ENCODE measurements at places on chromosomes 3 and 15.
A peak's percentile ranks its signal among the peaks of the same experiment; 100 is the strongest.

DNA sequence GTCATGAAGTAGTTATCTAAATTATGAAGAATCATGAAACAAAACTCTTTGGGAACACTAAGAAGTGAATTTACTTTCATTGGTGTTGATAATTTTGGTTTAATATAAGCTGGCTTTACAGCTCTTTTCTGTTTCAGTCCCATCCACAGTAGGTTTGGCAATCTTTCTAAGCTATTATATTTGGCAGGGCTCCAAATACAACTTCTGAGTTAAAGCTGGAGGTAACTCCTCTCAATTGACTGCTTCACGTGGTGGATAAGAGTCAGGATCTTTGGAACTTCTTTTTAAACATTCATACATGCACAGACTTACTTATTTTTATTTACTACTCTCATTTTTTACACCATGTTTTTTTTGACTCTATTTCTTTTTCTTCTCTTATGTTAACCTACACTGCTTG is 106.5 kb upstream of the EPHA3 start:
- no peak for DNase-seq

GRCh38 chr3:19250959-19251610 is 102.8 kb downstream of the KCNH8 start:
- no peak for DNase-seq

DNA sequence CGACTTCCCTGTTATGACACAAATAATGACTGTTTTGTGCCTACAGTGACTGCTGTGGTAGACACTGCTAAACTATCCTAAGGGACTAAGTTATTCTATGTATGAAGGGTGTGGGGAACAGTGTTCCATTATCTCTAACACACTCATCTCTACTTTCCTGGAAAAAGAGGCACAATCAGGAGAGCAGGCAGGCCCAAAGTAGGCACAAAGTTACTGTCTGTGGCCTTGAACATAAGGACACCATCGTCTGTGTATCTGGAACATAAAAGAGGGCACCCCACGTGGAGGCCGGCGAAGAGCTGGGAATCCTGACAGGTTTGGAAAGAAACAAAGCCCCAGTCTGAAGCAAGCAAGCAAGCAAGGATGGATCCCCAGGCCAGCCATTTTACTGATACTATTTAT is 1.5 kb downstream of the ABCC5 start:
- DNase-seq = no peak

DNA sequence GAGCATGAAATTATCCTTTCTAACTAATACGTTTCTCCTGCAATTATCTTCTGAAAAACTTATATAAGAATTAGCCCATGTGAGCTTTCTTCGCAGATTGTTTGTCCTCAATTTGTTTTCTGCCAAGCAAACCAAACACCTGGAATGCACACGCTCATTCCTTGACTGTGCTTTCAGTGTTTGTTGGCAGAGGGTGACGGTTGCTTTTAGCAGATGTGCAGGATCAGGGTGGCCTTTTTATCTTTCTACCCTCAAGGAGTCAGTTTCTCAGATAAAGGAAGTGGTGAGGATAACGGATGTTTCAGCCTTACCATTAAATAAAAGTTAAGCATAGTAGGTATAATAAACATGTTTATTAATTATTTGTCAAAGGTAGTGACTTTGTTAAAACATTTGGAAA is 15.2 kb downstream of the ARPP21 start:
- no peak for DNase-seq

GRCh38 chr3:46715507-46716175 is 2.0 kb downstream of the PRSS50 start:
- no peak for DNase-seq

DNA sequence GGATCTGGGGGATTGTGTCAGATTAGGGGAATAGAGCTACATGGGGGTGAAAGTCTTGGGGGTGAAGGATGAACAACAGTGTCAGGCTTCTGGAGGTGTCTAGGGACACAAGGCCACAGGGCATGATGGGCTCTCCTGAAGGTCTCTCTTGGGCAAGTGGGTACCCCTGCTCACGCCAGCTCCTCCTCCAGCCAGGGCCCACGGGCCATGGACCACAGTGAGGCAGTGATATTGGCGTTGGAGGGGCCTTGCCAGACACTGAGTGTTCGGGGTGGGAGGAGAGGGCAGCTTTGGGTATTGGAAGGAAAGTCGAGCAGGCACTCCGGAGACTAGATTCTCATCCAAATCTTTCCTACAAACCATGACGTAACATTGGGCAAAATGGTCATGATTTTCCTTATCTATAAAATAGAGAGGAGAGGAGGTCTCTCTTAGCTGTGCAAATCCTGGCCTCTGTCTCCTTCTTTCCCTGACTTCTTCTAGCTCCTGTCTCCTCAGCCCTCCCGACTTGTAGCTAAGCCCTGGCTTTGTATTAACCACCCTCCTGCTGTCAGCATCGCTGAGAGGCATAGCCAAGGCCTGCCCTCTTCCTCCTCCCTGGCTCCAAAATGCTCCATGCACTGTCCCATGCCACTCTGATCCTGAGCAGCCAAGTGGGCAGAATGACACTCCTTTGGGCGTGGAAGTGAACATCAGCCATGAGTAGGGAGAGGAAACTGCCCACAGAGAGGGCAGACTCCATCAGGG is 24.0 kb upstream of the SRP14 start:
- DNase-seq = no peak

DNA sequence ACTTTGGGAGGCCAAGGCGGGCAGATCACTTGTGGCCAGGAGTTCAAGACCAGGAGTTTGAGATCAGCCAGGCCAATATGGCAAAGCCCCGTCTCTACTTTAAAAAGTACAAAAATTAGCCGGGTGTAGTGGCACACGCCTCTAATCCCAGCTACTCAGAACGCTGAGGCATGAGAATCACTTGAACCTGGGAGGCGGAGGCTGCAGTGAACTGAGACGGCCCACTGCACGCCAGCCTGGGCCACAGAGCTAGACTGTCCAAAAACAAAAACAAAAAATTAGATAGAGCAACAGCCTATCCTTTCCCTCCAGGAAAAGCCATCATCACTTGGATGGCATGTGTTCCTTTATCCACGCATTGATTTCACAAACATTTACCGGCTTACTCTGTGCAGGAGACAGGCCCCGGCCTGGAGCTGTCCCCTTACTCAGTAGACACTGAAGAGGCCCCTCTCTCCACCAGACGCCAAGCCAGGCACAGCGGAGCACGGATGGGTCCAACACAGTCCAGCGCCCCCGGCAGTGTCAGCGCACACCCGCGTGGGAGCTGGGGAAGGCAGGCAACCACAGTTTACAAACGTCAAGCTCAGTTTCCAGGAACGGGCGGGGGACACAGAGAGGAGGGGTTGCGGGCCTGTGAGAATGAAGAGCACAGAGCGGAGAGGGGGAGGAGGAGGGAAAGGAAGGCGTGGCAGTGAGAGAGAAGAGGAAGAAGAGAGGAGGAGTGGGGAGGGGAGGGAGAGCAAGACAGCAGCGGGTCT is 3.1 kb downstream of the GP5 start:
- peak; percentile 45 for DNase-seq

DNA sequence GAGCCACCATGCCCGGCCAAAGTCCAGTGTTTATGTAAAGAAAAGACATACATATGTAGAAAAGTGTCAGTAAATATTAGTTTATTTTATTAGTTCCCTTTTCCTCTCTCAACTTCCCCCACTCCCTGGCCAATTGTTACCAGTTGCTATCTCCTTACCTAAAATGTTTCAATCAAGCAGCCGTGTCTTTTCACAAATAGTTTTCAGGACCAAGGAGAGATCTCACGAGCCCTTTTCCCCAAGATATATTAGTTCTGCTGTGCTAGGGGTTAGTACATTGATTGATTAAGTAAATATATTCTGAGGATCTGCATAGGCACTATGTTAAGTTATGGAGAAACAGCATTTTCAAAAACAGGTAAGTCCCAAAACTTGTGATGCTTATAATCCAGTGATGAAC is 87.4 kb downstream of the ZIC4 start:
- DNase-seq = no peak

- DNase-seq = peak; percentile 74
Measured at GRCh38 chr3:5197470-5198312, 10.2 kb downstream of the EDEM1 start.

GRCh38 chr15:52657338-52657737 is 21.9 kb downstream of the ATOSA start:
- DNase-seq = no peak

- no peak for DNase-seq
Measured at GRCh38 chr3:34213478-34213877, 415.0 kb downstream of the PDCD6IP start.

DNA sequence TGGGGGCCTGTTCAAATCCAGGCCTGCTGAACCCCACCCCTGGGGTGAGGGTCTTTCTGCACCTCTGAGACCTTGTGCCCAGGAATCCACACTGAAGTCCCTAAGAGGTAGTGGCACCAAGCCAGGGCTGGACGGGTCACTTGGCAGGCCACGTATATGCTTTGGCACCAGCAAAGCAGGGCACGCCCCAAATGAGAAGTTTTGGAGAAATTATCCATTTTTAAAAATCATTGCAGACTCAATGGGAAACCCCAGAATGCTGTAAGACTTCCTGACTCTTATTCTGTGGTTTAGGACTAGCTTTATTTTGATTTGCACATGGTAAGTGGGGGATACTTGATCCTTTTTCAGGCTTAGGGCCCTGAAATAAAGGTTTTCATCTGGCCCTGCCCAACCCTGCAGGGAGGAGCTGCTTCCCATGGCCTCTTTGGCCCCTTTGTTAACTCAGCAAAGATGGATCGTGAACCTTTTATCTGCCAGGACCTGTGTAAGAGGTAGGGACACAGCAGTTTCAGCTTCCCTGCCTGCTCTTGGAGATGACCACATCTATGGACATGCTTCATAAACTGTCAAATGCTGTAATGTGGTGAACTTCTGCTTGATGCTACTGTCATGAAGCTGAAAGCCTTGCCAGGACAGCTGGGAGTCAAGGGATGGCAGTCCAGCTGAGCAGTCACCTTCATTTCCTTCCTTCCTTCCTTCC is 88.0 kb downstream of the HMG20A start:
- no peak for DNase-seq

GRCh38 chr3:52845691-52846431 is 11.0 kb upstream of the MUSTN1 start:
- no peak for DNase-seq

GRCh38 chr15:81015621-81016488 is 15.1 kb downstream of the TLNRD1 start:
- no peak for DNase-seq

DNA sequence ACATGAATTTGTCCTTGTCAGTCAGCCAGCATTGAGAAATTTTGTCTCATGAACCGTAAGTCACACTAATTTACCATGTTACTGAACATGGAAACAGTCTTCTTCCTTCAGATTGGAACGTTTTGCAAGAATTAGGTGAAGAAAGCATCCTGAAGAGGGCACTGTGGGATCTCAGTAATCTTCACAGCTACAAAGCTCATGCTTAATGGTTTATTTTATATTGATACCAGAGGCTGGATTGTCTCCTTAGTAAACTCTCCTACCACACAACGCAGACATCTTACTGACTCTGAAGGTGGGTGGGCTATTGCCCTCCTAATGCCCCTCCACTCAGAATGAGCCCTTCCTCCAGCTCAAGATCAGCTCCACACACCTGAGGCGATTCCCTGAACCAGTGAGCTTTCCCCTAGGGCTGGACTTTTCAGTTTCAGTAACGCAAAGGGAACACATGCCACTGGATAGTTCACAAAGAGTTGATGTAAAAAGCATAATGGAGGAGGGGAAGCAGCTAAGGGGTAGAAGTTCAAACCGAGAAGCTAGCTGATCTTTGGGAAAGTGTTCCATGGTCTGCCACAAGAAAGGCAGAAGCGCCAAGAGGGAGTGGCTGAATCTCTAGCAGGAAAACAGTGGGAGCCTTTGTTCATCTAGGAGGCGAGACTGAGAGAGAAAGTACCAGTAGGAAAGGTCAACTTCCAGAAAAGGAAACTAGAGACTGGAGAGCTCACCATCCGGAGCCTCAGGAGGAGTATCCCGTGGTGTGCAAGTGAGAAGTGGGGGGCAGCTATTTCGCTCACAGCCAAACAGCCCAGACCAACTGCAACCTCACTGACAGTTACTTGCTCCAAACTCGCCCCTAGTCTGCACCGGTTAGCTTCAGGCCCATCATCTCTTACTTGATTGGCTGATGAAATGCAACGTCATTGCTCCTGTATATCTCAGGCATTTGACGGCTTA is at the start of gene SLC9C1:
TSS of gene SLC9C1 (minus strand) at position 849 of the 954 bp plus-strand sequence. CDS start 7,425 bp downstream, outside the sequence.
- DNase-seq = peak; percentile 23

GRCh38 chr15:95875121-95875643 is 455.3 kb upstream of the NR2F2 start:
- DNase-seq = peak; percentile 37

DNA sequence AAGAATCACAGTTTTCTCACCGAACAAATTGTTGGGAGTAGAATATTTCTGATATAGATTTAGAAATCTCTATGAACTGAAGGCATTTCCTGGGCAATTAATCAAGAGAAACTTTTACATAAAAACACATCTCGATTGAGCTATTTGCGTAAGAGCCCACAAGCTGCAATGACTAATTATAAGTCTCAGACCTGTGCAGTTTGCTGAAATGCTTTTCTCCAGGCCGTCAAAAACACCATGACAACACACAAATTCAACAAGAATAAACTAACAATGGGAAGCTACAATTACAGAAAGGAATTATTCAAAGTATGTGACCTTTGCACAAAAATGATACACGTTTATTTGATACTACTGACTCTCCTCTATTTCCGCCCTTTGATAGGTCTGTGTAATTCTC is 481.2 kb upstream of the WNT5A start:
- DNase-seq = no peak

DNA sequence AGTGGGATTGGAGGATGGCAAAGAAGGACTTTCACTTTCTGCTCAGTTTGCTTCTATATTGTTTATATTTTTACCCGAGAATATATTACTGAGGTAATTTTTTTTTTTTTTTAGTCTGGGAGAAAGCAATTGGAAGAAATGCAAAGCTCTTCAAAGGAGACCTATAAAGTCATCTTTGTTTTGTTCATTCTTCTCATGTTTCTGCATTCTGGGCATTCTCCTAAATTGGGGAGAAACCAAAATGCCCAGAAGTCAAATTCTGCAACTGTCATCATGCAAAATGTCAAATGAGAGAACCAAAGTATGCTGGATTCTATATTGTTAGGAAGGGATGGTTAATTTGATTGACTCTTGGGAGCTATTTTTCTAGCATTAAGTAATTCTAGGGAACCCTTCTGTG is 168.3 kb upstream of the TSC22D2 start:
- DNase-seq = no peak

GRCh38 chr3:4734454-4734853 is 241.3 kb downstream of the ITPR1 start:
- no peak for DNase-seq

GRCh38 chr3:46380471-46381221 is 9.9 kb downstream of the CCR5 start:
- DNase-seq = no peak

GRCh38 chr15:66226736-66227135 is 26.8 kb downstream of the MEGF11 start:
- DNase-seq = no peak

DNA sequence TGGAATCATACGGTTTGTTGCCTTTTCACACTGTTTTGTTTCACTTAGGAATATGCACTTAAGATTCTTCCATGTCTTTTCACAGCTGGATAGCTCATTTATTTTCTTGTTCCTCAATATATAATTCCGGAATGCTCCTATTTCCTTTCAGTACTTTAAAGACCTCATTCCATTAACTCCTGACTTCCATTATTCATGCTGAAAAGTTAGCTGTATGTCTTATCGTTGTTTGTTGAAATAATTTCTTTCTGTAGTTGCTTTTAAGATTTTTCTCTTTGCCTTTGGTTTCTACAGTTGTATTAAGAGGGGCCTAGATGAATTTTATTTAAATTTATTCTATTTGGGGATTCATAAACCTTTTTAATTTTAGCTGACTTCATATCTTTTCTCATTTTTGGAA is 122.2 kb downstream of the ANXA2 start:
- DNase-seq = no peak

GRCh38 chr3:50214824-50215223 is 9.8 kb downstream of the SLC38A3 start:
- DNase-seq = no peak
